NCI-H146 (cell line): ENCODE measurements at places on chromosomes 5 and 9.

DNA sequence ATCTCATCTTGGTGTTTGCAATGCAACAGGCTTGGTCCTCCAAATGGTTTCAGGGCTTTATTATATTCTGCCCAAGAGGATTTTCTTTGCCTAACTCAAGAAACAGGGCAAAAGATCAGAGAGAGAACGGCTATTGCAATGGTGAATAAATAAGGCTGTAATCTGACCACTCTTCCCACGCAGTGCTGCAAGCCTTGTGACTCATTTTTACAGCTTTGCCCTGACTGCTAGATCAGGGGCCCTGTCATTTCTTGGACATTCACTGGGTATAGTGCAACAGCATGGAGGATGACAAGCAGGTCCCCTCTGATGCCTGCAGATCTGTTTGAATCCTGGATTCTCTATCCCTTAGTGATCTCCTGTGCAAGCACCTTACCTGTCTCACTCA, 459.1 kb downstream of the EBF1 start:
- no peak for DNase-seq

GRCh38 chr5:11998397-11998796, 94.2 kb upstream of the CTNND2 start:
- no peak for DNase-seq

- no peak for DNase-seq
Observed at GRCh38 chr9:122348288-122348777, 22.5 kb upstream of the PTGS1 start.

- no peak for DNase-seq
Observed at GRCh38 chr5:54825005-54825404, 160.4 kb downstream of the ESM1 start.

DNA sequence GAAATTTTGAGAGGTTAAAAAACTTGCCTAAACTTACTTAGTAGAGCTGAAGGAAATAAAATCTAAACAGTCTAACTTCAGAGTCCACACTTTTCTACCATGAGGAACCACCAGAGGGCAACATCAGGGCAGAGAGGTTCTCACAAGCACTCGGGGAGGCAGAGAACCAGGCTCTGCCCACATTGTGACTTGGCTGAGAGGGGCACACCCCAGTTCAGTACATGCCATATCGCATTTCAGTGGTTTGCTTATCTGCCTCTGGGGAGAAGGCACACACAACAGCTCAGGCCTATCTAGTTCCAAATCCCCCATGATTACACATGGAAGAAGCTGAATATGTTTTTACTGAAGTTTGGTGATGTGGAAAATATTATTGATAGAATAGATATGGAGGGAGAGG, 49.2 kb downstream of the EQTN start:
- peak; percentile 22 for DNase-seq

DNA sequence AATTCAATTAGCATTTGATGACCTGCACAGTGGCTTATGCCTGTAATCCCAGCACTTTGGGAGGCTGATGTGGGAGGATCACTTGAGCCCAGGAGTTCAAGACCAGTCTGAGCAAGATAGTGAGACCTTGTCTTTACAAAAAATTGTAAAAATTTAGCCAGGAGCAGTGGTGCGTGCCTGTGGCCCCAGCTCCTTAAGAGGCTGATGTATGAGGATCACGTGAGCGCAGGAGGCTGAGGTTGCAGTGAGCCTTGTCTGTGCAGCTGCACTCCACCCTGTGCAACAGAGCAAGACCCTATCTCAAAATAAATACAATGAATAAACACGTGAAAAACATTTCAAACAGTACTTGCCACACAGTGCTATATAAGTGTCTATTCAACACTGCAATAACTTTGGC, 4.2 kb downstream of the ABCA1 start:
- DNase-seq: no peak

DNA sequence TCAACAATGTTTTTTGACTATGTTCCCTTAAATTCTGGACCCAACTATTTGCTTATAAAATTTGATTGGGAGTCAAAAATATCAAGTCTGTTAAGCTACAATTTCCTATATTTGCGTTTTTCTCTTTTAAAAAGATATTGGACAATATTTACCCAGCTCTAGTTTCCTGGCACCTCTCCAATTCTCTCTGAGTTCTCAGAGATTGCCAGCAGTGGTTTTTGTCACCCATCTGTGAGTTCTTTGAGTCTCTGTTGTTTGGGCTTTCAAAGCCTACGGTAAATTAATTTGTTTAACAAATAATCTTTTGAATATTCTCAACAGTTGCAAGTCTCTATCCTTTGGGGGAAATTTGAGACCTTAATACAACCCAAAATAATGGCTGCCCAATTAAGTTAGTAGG, 174.2 kb upstream of the PUM3 start:
- no peak for DNase-seq

- DNase-seq: no peak
Observed at GRCh38 chr9:73348471-73348870, 196.8 kb downstream of the ANXA1 start.

- DNase-seq: no peak
Observed at GRCh38 chr5:170046241-170046640, 59.5 kb upstream of the FOXI1 start.

GRCh38 chr5:55134053-55134722, 25.8 kb upstream of the GPX8 start:
- DNase-seq: no peak
